ENCODE measurements at places on chromosomes 4 and X.

GRCh38 chr4:170374770-170375169, 285.0 kb upstream of the AADAT start:
- DNase-seq: no peak

GRCh38 chr4:133910165-133910564, 291.4 kb downstream of the PABPC4L start:
- no peak for DNase-seq

DNA sequence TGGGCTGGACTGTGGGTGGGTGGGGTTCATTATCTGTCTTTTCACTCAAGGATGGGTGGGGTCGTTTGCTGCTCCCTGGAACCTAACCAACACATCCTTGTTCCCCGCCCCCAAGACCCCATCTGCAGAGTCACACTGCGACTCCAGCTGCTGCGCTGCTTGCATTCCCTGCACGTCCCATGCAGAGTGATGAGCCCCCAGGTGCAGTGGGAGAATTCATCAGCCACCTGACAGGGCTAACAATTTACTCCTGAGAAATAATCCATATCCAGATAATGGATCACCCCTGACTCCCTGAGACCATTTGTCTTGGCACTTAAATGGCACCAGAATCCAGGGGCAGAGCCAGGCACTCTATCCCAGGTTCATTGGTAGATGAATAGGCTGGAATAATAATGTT, 12.4 kb upstream of the ARHGAP36 start:
- no peak for DNase-seq

DNA sequence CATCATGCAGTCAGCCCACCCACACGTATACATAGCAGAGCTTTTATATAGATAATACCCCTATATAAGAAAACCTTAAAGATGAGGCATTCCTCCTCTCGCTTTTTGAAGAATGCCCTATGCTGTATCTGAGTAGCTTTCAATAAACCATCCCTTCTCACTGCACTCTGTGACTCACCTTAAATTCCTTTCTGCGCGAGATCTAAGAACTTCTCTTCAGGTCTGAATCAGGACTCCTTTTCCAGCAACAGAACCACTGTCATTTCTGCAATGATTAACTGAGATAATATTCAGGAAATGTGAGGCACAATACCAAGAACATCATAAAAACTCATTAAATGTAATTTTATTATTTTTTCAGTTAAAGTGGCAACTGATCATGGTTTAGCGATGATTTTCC, 76.4 kb upstream of the DCLK2 start:
- no peak for DNase-seq

GRCh38 chr4:151690164-151690870, 70.5 kb downstream of the GATB start:
- no peak for DNase-seq

- no peak for DNase-seq
Observed at GRCh38 chr4:849478-850175, 23.7 kb upstream of the CPLX1 start.

- no peak for DNase-seq
Observed at GRCh38 chr4:14445882-14446281, 556.4 kb upstream of the CPEB2 start.

GRCh38 chrX:154027022-154027402, 7.3 kb upstream of the IRAK1 start:
- DNase-seq: no peak

DNA sequence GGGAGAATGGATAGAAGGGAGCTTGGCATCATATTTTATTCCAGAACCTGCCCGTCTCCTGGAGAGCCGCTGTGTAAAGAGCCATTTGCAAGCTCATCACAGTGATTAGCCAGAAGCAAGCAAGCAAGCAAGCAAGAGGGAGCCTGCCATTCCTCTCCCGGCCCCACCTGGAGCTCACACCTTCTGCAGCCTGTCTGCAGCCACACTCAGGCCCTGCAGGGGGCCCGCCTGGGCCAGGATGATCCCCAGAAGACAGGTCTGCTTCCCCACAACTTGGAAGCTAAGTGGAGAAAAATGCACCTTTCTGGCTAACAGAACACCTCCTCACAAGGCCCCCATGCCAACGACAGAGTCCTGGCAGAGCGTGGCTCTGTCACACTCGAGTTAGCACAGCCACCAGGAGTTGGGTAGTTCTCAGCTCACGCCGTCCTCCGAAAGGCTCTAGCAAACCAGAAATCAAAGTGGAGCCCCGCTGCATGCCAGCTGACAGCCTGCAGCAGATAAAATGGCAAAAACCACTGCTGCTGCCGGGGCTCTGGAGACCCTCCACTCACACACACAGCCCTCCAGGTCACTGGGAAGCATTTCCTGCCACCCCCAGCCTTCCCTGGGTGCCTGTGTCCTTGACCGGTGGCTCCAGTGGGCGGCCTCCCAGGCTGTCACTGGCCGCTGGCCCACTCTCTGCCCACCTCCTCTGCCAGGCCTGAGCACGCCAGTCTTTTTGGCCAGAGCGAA, 54.9 kb downstream of the DCTD start:
- DNase-seq: no peak

DNA sequence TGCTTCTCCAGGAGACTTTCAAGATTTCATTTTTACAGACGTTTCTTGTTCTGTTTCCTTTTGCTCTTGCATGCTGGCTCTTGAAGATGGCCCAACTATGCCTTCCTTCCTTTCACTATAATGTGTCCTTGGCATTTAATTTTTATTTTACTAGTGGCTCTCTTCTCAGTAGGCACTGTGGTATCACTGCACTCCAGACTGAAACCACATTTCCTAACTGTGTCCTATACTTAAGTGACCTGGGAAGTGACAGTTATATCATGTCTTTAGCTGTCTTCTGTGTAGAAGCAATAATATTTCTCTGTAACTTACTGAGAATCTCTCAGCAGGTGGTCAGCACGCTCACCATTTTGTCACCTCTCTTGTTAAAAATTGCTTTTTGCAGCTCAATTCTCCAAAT, 168.9 kb downstream of the IL1RAPL1 start:
- DNase-seq: no peak

DNA sequence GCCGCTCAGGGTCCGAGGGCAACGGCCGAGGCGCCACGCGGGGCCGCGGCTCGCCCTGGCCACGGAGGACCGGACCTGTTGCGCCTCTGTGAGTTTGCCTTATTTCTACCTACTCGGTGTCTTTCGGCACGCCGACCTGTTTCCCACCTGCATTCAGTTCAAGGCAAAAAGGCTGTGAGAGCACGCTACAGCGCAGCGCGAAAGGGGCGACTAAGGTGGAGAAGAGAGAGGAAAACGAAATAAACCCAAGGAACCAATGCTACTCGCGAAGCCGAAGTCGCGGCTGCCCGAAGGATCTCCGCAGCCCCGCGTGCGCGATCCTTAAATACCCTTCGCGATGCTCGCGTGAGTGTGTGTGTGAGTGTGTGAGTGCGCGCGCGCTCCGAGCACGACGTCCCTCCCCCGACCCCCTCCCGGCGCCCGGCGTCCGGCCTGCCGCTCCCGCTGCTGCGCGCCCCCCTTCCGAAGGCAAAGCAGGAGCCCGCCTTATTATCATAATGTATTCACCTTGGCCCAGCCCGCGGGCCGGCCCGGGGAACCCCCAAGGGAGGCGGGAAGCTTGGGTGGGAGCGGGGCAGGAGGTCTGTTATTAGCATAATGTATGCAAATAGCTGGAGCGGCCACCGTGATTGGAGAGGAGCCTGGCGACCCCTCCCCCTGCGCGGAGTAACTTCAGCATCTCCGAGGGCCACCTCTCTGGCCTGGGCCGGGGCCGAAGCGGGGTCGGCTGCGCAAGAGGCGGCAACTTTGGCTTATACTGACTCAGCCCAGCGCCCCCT, at the start of gene COL25A1:
TSS of gene COL25A1 (minus strand) at position 298 of the 779 bp plus-strand sequence.
- DNase-seq: peak; percentile 34

GRCh38 chr4:94352996-94353395, 10.4 kb upstream of the HPGDS start:
- DNase-seq: no peak

GRCh38 chr4:52164116-52164515, 113.0 kb downstream of the SPATA18 start:
- DNase-seq: no peak

DNA sequence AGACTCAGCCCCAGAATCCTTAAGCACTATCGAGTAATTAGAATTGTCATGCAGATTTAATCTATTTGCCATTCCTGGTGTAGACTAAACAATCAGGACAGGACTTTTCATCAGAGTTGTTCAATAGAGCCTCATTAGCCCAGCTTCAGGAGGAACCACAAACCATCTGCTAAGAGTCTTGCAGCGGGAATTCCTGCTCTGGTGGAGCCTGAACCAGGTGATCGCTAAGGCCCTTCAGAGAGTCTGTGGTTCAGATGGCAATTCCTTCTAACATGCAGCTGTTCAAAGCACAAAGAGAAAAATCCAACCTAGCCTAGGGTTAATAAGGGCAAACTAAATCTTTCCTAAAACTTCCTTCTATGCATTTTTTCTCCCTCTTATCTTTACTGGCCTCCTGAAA, 119.1 kb upstream of the CPEB2 start:
- no peak for DNase-seq

- no peak for DNase-seq
Observed at GRCh38 chr4:185734214-185734613, 77.8 kb downstream of the SORBS2 start.

DNA sequence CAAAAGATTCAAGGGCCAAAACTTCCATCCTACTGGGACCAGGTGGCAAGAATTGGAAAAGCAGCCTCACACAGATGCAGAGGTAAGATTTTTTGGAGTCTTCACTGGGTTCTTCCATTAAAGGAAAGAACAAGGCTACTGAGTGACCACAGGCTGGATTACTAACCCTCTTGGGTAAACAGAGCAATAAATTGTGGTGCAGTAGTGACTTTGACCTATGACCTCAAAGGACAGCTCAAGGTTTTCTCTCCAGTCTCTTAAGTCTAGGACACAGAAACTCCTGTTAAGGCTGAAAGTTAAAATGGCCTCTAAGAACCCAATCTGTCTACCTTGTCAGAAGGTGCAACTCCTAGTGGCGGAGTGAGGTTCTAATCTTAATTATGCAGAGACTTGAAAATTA, 464.9 kb downstream of the SMARCA1 start:
- no peak for DNase-seq

- no peak for DNase-seq
Observed at GRCh38 chrX:65601126-65601525, 66.3 kb upstream of the MSN start.

- DNase-seq: no peak
Observed at GRCh38 chr4:10736266-10736665, 51.7 kb upstream of the CLNK start.

DNA sequence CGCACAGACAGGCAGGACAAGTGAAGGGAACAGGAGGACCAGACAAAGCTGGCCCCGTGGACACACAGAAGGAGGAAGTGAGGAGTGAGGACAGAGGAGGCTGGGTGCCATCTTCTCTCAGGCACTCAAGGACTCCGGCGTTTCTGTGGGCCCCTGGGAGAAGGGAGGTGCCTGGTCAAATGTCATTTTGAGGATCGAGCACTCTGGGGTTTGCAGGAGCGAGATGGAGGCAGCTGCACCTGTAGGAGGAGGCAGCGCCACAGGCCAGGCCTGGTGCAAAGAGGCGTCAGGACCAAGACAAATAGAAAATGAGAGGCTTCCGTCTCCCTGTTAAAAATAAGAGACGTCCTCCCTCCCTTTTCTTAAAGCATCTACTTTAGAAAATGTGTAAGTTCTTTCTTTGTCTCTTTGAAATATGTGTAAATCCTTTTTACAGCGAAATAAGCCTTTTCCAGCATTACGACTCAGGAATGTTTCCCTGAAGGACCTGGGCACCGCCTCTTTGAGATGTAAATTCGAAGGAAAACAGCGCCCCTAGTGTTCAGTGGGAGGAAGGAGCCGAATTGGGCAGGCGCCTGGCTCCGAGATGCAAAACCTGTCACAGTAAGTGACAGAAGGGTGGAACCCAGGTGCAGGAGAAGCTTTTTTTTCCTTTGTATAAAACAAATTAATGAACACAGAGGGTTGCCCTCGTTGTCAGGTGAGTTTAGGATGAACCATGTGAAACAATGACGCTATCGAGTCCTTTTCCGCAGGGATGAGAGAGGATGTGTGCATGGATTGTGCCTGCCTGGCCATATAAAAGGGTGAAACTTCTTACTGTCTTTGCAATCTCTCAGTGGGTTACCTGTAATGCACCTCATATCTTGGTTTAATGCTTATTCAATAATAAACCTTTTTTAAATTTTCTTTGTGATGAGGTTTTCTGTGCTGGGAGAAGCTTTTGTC, 1.4 kb upstream of the C4orf50 start:
- peak; percentile 36 for DNase-seq

DNA sequence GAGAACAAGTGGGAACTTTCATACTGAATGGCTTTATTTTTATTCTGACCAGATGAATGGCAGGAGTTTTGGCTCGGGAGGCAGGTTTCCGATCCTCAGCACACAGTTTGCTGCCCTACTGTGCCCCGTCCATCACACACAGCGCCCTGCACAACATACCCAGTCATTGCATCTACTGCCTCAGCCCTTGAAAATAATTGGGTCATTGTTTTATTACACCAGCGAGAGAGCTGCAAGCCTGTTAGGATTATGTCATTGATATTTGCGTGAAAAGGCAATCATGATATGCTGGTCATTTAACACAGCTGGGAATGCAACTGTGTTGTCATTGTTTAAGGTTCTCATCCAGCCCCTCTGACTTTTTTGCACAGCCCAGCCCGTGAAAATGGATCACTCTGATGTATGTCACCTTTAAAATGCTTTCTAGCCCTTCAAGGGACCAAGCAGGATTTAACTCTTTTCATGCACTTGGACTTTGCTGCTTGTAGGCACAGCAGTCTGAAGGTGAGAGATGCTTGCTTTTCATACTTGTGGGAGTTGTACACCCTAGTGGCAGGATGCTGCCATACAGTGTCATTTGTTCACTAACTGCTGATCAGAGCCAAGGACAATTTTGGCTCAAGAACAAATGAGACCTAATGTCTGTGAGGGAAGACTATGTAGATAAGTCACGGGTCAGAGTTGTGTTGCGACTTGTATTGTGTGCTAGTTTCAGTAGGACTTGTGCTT, 62.3 kb downstream of the RTL9 start:
- DNase-seq: no peak

DNA sequence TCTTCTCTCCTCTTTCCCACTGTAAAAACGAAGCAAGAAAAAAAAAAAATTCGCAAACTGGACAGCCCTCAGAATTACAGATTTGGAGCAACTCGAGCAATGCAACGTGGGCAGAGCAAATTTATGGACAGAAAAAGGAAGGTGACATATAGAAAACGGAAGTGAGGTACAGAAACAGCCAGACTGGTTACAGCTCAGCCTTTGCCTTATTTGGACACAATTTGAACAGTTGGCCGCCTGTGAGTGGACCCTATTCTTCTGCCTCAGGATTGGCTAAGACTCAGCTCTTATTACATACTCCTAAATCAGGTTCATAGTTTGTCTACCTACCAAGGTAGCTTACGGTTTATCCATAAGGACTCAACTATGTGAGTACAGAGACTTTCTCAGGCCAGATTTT, 98.8 kb downstream of the SOWAHB start:
- no peak for DNase-seq
